ENCODE measurements at places on chromosomes 4 and X.

GRCh38 chr4:176054942-176055341 is 10.7 kb upstream of the WDR17 start:
- DNase-seq, result no peak

GRCh38 chr4:67566335-67566734 is 7.8 kb downstream of the STAP1 start:
- no peak for DNase-seq

DNA sequence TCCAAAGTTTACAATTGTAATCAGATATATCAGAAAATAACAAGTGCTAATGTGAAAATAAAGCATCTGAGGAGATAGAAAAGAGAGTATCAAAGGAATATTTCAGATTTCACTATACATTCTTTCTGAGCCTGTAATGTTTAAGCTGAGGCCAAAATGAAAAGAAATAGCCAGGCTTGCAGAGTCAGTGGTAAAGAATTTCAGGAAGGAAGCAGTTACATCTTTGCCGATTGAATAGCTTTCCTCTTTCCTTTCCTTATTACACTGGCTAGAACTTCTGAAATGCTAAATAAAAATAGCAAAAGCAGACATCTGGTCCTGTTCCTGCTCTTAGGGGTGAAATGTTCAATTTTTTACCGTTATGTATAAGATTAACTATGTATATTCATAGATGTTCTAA is 1441.6 kb upstream of the PCDH7 start:
- no peak for DNase-seq

GRCh38 chr4:90318193-90318592 is 191.0 kb downstream of the CCSER1 start:
- no peak for DNase-seq

DNA sequence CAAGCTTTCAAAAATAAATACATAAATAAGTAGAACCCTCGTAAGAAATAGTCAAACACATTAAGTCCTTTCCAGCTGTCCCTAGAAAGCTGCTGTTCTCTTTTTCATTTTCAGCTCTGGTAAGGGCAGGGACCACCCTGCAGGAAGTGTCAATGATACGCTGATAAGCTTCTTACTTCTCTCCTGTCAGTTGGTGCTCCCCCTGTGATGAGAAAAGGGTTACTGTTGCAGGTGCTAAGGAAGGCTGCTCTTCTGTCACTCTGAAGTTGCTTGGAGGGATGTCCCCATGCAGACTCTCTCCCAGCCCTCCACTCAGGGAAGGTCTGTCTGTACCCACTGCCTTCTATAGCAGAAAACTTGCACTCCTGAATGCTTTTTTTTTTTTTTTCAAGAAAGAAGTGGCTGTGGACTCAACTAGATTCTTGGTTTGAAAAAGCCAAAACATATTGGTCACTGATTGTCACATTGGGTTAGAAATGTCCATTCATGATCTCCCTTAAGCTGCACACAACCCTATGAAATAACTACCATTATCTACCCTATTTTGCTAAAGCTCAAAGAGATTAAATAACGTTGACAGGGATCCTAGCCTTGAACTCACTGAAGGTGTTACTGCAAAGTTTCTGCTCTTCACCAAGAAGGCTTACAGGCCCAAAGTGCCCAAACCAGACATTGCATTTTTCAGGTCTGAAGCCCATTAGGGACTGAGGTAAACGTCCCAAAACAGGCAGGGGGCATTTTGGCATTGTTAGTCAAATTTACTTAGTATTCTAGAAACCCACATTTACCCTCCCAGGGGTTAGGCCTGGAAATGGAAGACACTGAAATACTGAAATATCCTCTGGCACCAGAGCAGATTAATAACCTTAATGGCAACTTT is 1.2 kb downstream of the CXCL3 start:
- no peak for DNase-seq

- DNase-seq, result no peak
Measured at GRCh38 chr4:148944136-148944838, 502.1 kb upstream of the NR3C2 start.

DNA sequence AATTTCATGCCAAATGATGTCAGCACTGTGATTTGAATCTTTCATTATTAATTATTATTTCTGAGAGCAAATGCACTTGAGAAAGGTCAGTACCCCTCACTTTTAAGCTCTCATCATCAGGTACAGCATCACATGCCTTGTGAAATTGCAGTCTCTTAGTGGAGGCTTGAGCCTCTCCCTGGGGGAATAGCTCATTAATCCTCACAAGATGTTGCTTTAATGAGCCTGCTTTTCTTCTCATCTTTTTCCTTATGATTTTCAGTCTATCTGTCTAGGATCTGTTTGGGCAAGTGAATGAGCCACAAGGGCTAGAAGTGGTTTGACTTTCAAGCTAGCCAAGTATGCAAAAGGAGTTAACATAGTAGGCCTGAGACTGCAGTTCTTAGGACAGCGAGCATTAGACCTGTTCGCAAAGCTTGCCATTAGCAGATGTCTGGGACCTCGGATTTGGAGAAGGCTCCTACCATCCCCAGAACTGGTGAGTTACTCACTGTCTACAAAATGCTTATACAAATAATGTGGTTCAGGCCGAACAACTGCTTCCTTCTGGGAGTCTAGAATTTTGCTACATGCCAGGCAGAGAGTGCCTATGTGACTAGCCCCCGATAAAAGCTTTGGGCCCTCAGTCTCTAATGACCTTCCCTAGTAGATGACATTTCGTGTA is 174.5 kb downstream of the IL15 start:
- DNase-seq, result no peak
